ENCODE measurements at places on chromosomes 3 and 15.

- DNase-seq = no peak
Measured at GRCh38 chr3:52310861-52311575, 5.1 kb upstream of the DNAH1 start.

- DNase-seq = no peak
Measured at GRCh38 chr3:20043396-20043795, 3.1 kb downstream of the KAT2B start.

DNA sequence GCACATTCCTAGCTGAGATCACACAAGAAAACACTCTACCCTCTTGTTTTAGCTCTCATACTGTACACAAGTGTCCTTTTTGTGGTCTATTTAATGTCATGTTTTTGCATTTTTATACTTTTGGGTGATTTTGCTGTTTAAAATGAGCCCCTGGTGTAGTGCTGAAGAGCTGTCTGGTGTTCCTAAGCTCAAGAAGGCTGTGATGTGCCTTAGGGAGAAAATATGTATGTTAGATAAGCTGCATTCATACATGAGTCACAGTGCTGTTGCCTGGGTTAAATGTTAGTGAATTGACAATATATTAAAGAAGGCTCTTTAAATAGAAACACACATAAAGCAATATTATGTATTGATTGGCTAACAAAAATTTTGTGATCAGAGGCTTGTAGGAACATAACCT, 387.4 kb upstream of the C2CD4B start:
- peak; percentile 18 for DNase-seq

- DNase-seq = no peak
Measured at GRCh38 chr15:90294159-90294558, 28.7 kb downstream of the NGRN start.

- peak; percentile 54 for DNase-seq
Measured at GRCh38 chr15:80669663-80670273, 25.3 kb upstream of the ABHD17C start.

- no peak for DNase-seq
Measured at GRCh38 chr3:46846624-46847542, 16.4 kb downstream of the MYL3 start.

DNA sequence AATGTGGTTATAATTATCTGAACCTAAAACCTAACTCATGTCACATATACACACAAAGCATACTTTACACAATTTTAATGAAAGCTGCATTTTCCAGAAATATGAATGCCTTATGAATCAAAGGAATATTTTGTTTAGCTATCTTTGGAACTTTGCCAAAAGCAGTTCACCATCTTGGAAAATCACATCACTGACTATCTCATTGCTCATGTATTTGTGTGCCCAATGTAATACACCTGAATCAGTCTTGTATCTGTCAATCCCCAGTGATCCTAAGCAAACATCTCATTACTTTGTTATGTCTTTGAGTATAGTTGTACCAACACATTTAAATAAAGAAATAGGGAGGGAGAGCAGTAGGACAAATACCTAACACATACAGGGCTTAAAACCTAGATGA, 15.6 kb upstream of the CD47 start:
- peak; percentile 50 for DNase-seq

DNA sequence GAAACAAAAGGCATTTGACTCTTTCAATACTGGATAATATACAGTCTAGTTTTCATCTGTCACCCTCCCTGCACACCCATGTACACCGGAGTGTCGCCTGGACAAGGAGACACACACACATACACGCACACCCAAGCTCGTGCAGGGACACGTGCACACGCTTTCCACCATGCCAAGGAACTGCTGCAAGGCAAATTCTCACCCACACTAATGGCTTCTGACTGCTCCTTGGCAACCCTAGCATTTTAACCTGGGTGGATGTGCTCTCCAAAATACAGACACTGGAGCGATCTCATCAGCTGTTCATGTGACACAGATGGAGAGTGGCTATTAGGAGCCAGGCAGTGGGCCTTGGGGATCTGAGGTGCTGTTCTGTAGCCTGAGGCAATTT, 61.6 kb downstream of the MEIS2 start:
- DNase-seq = no peak

GRCh38 chr15:60804986-60805949, 326.3 kb upstream of the ICE2 start:
- DNase-seq = peak; percentile 29

DNA sequence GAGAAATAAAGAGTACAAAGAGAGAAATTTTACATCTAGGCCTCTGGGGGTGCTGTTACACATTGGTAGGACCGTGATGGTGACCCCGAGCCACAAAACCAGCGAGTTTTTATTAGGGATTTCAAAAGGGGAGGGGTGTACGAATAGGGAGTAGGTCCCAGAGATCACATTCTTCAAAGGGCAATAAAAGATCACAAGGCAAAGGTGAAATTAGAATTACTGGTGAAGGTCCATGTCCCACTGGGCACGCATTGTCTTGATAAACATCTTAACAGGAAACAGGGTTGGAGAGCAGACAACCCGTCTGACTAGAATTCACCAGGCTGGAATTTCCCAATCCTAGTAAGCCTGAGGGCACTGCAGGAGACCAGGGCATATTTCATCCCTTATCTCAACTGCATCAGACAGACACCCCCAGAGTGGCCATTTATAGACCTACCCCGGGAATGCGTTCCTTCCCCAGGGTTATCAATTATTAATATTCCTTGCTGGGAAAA, 4.3 kb downstream of the IRAK2 start:
- peak; percentile 64 for DNase-seq

DNA sequence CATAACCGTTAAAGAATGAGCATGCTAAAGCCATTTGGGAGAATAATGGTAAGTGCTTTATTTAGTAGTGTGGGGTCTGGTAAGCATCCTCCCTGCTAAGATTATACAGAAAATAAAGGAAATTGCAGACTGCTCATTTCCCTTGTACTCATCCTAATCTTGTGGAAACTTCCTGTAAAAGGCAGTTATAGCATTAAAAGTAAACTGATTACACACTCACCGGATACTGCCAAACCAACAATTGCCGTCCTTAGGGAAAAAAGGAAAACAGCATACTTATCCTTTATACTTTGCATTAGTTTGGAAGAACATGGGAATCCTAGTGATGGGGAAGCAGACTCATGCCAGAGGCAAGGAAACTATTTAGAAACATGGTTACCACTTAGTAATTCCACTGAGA, 5.3 kb upstream of the SPRED1 start:
- DNase-seq = no peak

- DNase-seq = no peak
Measured at GRCh38 chr15:90054618-90055097, 47.6 kb downstream of the IDH2 start.

GRCh38 chr15:89197503-89197971, 23.8 kb downstream of the RLBP1 start:
- peak; percentile 81 for DNase-seq

DNA sequence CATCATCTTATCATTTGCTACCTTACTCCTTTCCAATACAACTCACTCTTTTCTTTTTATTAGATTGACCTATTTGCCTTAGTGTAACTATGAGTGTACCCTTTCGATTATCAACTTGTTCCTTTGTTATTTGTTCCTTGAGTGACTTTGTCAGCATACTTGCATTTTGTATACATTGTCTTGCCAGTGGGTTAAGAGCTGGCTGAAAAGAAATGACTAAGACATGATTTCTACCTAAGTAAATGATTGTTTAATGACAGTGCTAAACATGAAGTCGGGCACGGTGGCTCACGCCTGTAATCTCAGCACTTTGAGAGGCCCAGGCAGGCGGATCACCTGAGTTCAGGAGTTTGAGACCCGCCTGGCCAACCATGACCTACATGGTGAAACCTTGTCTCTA, 1042.3 kb downstream of the TBL1XR1 start:
- no peak for DNase-seq

DNA sequence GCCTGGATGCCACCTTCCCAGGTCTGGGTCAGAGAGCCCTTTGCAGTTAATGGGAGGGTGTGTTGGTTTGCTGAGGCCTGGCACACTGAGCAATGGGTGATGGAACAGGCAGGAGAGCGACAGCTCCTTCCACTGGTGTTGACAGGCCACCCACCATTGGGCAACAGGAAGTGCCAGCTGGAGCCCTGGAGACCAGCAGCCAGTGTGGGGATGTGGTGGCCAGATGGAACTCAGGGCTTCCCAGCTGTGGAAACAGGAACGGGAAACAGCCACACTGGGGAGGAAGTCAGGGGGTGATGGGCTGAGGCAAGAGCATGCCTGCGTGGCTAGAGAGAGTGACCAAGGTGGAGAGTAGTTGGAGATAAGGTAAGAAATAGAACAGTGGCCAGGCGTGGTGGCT, 9.3 kb downstream of the PSTPIP1 start:
- DNase-seq = no peak

- DNase-seq = no peak
Measured at GRCh38 chr3:146273721-146274407, 23.0 kb upstream of the PLSCR4 start.

DNA sequence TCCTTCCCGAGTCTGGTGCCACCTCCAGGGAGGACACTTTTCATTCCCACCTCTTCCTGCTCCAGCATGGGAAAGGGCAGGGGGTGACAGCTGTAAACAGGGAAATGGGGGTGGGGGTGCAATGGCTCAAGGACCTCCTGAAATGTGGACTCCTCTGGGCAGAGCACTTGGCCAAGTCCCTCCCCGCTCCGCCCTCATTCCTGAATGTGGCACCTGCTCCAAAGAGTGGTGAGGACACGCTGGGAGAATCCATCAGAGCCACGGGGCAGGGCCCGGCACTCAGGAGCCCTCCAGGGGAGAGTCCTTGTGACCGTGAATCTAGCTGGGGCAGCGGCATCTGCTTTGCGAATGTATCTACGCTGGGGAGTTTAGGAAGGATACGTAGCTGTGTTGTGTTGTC, 11.1 kb upstream of the LINGO1 start:
- no peak for DNase-seq

DNA sequence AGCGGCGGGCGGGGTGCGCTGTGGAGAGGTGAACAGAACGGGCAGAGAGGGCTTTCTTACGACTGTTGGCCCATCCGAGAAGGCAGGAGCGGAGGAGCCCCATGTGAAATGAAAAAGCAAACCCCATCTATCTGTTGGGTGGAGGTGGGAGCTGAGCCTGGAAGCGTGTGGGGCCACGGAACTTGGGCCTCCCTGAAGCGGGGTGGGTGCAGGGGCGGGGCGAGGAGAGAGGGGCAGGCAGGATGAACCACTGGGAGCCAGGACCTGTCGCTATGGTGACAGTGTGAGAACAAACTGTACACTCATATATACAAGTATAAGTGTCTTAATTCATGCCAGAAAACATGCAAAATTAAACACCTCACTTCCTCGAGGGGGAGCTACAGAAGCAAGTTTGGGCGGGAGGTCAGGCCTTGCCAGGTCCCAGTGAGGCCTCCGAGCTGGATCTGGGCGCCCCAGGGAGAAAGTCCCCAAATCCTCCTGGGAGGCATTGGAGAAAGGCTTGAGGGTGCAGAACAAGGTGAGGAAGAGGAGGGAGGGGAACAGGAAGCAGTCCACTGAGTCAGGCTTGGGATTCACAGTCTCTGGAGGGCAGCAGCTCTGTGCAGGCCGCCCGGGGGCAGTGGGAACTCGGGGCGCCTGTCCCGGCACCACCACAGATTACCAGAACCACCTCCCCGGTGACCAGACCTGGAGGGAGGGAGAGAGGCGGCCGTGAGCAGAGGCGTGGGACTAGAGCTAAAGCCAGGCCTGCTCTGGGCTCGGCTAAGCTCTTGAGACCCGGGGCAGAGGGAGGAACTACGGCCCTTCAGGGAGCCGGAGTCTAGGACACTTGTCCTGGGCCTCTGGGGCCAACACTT, 34.8 kb downstream of the RBPMS2 start:
- DNase-seq = peak; percentile 55

DNA sequence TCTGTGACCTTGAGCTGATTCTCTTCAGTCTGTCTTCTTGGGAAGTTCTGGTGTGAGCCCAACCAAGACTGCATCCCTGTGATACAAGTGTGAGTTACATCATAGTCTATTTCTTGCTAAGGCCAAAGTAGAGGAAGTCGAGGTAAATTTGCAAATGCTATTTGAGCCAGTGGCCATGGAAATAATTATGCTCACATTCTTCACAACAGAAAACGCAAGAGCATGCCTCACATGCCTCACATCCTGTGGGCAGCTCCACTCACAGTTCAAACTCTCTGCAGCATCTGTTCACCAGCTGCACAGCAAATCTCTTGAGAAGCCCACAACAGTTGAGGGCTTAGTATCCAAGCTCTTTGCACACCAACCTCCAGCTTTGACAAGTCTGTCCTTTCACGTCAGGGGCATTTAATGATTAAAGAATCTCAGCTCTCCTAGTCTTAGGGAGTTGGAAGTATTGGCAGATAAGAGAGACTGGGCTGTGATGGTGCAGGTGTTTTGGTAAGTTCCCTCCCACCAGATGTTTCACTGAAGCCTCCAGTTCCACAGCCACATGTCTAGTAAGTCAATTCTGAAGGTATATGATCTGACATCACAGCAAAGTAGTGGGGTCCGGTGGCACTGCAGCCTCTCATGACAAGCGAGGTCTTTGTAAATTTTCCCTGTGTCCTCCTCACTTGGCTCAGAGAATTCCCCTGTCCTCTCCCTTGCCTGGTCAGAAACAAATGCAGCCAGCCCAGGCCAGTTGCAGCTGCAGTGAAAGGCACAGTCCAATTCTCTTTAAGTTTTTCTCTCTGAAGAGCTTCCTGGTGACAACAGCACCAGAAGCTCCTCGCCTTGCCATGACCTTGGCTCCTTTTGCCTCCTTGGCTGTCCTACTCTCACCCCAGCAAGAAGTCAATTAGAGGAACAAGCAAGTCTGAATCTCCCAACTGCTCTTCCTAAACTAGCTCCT, 166.1 kb downstream of the SSR3 start:
- DNase-seq = no peak

DNA sequence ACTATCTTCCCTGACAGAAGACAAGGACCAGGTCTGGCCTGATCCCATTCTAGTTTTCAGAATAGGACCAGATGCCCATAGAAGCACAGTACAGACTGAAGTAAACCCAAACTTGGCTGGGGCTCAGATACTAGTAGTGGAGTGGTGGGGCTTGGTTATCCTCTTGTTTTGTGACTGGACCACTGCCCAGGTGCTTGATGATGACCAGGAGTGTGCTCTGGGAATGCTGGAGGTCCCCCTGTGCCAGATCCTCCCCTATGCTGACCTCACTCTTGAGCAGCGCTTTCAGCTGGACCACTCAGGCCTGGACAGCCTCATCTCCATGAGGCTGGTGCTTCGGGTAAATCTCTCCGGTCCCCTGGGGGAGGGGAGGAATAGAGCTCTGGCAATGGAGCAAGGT, 36.3 kb downstream of the ESYT3 start:
- DNase-seq = no peak

GRCh38 chr3:46573701-46574100, 7.6 kb upstream of the LRRC2 start:
- DNase-seq = no peak
